ENCODE measurements at places on chromosomes 1 and 21.

GRCh38 chr1:175600721-175601440, 142.5 kb downstream of the TNR start:
- DNase-seq = no peak

DNA sequence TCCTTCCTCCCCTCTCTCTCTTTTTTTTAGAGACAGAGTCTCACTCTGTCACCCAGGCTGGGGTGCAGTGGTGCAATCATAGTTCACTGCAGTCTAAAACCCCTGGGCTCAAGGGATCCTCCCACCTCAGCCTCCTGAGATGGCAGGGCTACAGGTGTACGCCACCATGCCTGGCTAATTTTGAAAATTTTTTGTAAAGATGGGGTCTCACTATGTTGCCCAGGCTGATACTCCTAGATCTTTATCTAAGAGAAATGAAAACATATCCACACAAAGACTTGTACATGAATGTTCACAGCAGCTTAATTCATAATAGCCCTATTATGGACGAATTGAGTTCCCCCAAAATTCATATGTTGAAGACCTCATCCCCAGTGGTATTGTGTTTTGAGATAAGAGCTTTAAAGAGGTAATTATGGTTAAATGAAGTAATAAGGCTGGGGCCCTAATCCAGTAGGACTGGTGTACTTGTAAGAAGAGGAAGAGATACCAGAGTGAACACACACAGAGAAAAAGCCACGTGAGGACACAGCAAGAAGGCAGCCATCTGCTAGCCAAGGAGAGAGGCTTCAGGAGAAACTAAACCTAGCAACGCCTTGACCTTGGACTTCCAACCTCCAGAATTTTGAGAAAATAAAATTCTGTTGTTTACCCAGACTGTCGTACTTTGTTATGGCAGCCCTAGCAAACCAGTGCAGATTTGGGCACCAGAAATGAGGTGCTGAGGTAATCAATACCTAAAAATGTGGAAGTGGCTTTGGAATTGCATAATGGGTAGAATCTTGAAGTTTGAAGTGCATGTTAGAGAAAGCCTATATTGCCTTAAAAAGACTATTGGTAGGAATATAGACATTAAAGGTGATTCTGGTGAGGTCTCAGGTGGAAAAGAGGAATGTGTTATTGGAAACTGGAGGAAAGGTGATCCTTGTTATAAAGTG, 13.2 kb downstream of the IFNLR1 start:
- no peak for DNase-seq

GRCh38 chr1:96333522-96334235, 387.9 kb upstream of the PTBP2 start:
- no peak for DNase-seq

DNA sequence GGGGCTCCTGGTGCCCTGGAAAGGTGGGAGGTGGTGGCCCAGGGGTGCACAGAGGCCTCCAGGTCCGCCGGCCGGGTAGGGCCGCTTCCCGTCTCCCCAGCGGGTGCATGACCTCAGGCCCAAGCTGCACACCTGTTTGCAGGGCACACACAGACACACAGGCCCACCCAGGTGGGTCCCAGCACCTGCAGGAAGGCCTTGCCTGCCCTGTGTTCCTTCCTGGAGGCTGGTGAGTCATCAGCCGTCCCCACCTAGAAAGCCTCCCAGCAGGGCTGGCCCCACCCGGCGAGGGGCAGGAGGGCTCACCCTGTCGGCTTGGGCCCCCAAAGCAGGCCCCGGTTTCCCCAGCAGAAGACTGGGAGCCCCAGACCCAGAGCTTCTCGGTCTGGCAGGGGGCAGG, 23.6 kb upstream of the TTLL10 start:
- DNase-seq = no peak

GRCh38 chr1:38815903-38816627, 43.5 kb downstream of the RRAGC start:
- DNase-seq = no peak

- no peak for DNase-seq
Measured at GRCh38 chr1:111227434-111227833, at the start of gene CHI3L2. CHI3L2 (plus strand) TSS chr1:111227713; CDS start chr1:111227730, 17 bp downstream.

- no peak for DNase-seq
Measured at GRCh38 chr1:203120325-203121153, 7.0 kb upstream of the ADORA1 start.

GRCh38 chr1:62891956-62892562, 108.1 kb downstream of the ATG4C start:
- DNase-seq = no peak

DNA sequence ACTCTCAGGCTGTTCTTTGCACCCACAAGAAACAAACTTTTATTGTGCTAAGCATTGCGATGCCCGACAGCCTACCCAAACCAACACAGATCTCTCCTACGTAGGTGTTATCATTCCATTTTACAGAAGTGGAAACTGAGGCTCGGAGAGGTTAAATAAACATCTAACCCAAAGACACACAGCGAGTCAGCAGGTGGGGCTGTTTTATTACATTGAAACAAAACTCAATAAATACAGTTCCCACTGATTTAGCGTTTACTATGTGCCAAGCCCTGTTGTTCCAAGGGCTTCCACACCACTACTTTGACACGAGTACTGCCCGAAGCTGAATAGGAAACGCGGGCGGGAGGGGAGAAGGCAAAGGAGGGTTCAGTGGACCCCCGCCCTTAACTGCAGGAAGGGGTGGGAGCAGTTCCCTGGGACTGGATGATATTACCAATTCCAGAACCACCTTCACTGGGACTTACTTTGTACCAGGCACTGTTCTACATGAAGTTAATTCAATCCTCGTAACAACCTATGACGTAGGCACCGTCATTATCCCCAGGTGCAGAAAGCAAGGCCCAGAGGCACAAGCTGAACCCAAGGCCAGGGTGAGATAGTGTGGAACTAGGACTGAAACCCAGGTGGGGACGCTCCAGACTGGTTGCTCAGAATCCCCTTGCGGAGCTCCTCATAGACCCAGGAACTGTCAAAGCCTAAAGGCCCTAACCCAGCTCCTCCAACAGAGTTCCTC, 19.3 kb upstream of the ALDH4A1 start:
- no peak for DNase-seq

- no peak for DNase-seq
Measured at GRCh38 chr1:199122532-199123311, 483.9 kb downstream of the PTPRC start.

GRCh38 chr1:70169018-70169839, 36.1 kb downstream of the LRRC40 start:
- DNase-seq = no peak

GRCh38 chr1:230356869-230357794, 69.0 kb downstream of the PGBD5 start:
- DNase-seq = peak; percentile 1

DNA sequence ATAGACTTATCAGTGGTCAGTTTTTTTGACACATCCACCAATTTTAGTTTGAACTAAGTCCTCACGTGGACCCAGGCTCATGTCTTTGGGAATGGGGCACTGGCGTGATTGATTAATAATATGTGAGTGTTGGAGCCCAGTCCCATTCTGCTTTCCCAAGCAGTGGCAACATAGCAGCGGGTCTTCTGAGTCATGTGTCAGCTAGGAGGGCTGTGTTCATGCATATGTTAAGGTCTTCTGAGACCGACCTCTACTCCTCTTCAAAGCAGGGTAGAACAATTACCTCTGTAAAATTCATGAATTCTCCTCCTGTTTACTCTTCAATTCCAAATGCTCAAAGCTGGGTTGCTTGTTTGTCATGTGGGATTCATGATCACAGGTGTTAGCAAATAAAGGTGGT, 291.3 kb downstream of the CAMTA1 start:
- DNase-seq = no peak

All from smooth muscle cell of the brain vasculature (primary cell).